ENCODE measurements at places on chromosomes 1 and 21. TPM values are rescaled to one million over a fixed set of nuclear protein-coding genes. Genes with fewer than 3 reads are reported as not detected.

Gene ADCY10
- 0.54 TPM for total RNA-seq

Gene SYT14
- total RNA-seq = 0.18 TPM

Gene ADORA3
- total RNA-seq = 0.71 TPM

Gene PKP1
- 1.2 TPM for total RNA-seq

Gene KRTAP8-1
- not detected for total RNA-seq
